ENCODE measurements at places on chromosomes 7 and 10.

GRCh38 chr10:98389398-98389797 lies 25.6 kb downstream of the PYROXD2 start:
- DNase-seq = no peak

DNA sequence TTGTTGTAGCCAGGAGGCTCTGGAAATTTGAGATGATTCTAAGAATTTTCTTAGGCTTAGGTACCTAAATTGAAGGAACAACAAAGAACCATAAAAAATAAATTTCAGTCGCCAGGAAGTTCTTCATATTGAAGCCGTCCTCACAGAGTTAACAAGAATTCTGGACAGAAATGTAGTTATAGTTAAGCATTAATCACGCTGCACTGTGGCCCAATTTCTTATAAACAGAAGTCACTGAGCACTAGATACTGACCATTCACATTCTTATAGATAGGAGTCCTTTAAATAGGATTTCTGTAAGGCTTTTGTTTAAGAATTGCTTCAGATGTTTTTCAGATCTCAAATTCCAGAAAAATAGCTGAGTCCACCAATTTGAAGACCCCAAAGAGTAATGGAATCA lies 256.2 kb upstream of the PITRM1 start:
- no peak for DNase-seq

DNA sequence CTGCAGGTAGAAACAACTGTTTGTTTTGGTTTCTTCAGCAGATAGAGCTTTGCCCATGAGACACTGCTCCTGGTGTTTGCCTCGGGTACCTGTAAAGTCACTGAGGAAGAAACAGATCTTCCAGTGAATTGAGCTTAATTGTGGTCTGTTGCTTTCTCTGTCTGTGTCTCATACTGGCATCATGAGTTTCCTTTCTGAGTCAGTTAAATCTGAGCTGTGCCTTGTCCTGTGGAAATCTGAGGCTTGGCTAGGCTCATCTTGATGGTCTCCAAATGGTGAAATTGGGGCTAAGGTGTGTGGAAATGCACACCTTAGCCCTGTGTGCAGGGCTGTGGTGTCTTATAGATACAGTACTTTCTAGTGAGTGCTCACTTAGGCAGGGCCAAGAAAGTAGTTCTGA lies 67.4 kb downstream of the GBF1 start:
- DNase-seq = no peak

GRCh38 chr7:44793919-44794318 lies 2.6 kb upstream of the PPIA start:
- no peak for DNase-seq

- DNase-seq = no peak
These were observed 36.4 kb downstream of the GDI2 start for GRCh38 chr10:5776881-5777197.

GRCh38 chr7:131212114-131212513 lies 115.6 kb upstream of the MKLN1 start:
- DNase-seq = no peak

DNA sequence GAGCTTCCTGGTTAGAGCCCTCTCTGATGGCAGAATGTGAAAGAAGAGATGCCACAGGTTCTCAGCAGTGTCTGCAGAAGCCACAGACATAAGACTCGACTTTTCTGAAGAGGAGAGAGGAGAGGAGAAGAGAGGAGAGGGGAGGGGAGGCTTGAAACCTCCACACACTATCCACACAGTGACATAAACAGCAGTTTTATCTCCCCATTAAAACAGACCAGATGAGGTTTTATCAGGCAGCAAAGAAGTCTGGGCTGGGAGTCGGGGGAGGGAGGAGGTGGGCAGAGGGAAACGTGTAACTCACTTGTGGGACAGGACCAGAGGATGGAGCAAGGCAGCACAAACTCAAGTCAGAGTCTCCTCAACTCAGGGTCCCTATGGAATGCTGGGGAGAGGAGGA lies 76.5 kb downstream of the XPNPEP1 start:
- no peak for DNase-seq

GRCh38 chr10:66259836-66260235 lies 666.0 kb upstream of the LRRTM3 start:
- no peak for DNase-seq

DNA sequence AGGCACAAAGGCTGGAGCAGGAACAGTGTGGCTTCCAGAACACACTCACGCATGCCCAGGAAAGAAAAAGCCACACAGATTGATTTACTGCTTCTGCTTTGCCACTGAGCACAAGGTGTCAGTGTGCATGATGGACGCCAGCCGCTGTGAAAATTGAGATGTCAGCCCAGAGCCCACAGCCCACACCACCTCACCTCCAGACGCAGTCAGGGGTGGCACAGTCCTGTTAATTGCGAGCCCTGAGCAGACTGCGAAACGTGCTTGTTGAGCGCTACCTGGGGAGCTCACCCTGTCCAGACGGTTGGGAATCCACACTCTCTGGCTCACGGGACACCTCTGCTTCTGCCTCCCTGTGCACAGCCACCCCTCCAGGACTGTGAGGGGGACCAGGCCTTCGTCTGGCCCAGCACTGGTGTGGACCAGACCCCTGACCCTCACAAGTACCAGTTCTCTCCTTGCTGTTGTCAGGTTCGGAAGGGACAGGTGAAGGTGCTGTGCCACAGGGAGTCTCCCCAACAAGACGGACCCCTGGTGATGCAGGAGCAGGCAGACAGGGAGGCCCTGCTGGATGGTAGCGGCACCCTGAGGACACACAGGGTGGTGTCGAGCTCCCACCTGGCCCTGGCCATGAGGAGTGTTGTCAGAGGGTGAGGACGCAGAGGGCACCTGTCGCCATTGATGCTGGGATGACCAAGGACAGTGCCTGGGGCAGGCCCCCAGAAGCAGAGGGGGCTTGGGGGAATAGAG lies 15.3 kb downstream of the RASGEF1A start:
- peak; percentile 79 for DNase-seq

- DNase-seq = peak; percentile 50
These were observed at the start of gene CNNM1 for GRCh38 chr10:99329304-99329553. Gene CNNM1 (plus strand): TSS chr10:99329356. CDS start chr10:99329388, 32 bp downstream.

DNA sequence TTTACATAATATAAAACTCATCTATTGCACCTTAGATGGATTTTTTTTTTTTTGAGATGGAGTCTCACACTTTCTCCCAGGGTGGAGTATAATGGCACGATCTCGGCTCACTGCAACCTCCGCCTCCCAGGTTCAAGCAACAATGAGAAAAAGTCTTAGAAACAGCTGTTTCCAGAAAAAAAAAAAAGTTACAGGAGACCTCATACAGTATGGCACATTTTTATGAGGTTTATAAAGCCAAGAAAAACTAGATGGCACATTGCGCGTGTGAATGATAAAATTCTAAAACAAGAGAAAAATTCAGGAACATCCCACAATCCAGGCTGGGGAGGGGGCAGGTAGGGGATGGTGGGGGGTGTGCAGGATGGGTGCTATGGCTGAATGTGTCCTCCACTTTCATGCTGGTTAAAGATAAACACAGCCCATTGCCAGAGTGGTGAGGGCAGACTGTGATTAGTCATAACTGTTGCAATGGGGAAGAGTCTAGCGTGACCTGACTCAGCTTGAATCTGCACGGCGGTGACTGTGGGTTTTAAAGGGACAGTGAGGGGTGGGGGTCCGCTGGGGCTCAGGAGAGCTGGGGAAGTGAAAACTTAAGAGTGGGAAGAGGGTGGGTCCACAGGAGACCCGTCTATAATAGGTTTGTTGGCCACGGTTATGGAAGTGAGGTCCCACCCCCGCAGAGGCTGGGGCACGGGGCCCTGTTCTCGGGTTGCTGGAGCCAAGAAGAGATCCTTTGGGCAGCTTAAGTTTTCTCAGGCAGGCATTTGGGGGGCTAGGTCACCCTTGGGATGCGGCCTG lies 11.9 kb upstream of the LRRC27 start:
- no peak for DNase-seq

DNA sequence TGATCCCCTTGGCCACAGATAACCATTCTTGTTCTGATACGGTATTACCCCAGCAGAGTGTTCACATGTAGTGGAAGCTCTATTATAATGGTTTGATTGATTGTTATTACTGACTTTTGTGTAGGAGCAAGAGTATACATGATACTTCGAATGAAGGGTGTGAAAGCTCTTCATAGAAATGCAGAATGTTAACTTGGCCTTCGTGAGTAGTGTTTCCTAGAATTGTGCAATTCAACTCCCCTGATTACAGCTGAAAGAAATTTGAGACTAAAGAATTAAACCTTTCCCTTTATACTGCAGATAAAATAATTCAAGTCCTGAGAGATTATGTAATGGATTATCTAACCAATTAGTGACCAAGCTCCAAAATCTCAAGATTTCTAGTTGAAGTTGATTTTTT lies 38.2 kb downstream of the MKLN1 start:
- no peak for DNase-seq

- DNase-seq = no peak
These were observed 254.0 kb downstream of the KLF6 start for GRCh38 chr10:3530783-3531645.

- no peak for DNase-seq
These were observed 48.3 kb downstream of the ALOX5 start for GRCh38 chr10:45422207-45422865.

GRCh38 chr10:70954381-70955176 lies 66.2 kb upstream of the PCBD1 start:
- no peak for DNase-seq

DNA sequence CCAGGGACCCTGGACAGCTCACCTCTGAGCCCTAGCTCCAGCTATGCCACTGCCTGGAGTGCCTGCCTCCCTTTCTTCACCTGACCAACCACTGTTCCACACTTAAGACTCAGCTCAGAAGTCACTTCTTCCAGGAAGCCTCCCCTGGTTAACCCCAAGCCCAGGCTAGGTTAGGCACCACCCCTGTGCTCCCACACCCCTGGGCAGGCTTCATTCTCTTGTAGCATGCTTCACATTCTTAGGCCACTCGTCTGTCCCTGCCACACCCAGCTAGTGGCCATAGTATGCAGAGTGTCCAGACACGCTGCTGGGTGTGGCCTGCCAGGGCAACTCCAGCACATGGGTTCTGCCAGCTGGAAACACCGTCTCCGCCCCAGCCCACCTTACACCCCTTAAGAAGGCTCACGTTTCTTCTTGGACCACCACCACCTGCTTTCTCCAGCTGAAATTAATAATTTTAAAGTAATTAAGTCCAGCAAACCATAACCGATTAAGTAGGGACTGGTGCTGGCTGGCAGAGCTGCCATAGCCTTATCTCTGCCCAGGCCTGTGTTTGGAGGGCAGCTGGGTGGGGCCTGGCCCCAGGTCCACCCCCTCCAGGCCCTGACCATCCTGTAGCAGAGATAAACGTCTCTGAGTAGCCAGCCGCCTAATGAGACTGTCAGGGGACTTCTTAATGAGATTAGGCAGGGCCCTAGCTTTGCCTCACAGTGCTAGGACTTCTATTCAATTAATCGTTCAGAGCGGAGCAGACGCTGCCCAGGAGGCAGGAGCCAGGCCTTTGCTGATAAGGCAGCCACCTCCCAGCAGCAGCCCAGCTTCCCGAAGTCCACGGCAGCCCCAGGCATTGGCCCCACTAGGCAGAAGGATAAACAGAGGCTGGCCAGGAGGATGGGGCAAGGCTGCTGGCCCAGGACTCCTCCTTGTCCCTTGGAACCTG lies 20.5 kb downstream of the GRID1 start:
- no peak for DNase-seq

Measured in posterior cingulate gyrus (tissue), 11 donors.